ENCODE measurements at places on chromosomes 7 and 10.

- no peak for DNase-seq
Observed at GRCh38 chr7:158272091-158272490, 315.5 kb downstream of the PTPRN2 start.

- DNase-seq: no peak
Observed at GRCh38 chr7:28054531-28055160, 125.9 kb downstream of the JAZF1 start.

- no peak for DNase-seq
Observed at GRCh38 chr10:35555962-35556930, 48.9 kb upstream of the GJD4 start.

DNA sequence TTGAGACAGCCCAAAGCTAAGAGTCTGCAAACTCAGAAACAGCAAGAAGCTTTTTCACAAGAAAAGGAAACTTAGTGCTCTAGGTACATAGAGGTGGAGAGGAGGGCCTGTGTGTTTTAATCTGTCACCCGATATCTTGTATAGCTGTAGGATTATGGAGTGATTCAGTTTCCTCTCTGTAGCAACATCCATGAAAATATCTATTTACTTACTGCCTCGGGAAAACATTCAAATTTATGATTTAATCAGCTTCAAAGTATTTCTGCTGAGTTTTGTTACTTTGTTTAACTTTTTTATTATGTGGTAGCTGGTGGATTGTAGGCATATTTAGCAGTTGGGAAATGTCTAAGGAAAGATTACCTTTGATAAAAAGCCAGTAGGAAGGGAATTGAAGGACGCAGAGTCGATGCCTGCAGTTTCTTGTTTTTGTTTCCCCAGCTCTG, 292.0 kb downstream of the CCDC3 start:
- no peak for DNase-seq

DNA sequence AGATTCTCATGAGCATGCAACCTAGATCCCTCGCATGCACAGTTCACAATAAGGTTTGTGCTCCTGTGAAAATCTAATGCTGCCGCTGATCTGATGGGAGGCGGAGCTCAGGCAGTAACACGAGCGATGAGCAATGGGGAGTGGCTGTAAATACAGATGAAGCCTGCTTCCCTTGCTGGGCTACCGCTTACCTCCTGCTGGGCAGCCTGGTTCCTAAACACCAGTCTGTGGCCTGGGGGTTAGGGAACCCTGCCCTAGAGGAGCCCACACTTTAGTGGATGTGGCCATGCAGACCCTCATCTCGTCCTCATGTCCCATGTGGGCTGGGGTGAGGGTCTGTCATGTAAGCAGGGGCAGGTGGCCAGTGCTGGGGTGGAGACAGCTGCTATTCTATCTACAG, 417.6 kb downstream of the GLRX3 start:
- DNase-seq: no peak

DNA sequence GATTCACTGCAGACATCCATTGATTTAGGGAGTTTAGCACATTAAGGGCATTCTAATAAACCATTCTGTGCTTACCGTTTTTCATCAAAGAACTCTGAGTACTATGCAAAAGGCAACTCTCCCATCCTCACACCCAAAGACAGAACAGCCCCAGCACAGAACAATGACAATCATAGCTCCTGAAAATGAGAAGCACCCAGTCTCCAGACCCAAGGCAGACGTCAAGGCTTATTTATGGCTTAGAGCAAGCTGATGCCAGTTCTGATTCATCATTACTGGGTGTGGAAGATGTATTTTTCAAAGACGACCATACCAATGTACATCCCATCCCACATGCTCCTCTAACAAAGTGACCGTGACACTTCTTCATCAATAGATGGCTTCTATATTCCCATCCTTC, 67.6 kb downstream of the OSBPL3 start:
- DNase-seq: no peak

DNA sequence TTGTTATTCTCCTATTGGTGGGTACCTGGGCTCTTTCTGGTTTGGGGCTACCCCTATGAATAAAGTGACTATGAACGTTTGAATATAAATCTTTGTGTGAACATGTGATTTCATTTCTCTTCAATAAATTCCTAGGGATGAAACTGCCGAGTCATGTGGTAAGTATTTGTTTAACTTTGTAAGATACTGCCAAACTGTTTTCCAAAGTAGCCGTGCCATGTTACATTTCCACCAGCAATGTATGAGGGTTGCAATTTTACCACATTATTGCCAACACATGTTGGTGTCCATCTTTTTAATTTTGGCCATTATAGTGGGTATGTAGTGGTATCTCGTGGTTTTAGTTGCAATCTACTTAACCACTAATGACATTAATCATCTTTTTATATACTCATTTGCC, 94.7 kb downstream of the ZNRF2 start:
- DNase-seq: no peak

Data from stimulated activated CD8-positive, alpha-beta memory T cell treated with anti-CD3 and anti-CD28 coated beads, Interleukin-7, amount 100 ng/mL, for 4 hours (primary cell).